ENCODE measurements at places on chromosomes 2 and 18.

GRCh38 chr2:207513551-207514257, 16.1 kb upstream of the CREB1 start:
- DNase-seq: no peak

DNA sequence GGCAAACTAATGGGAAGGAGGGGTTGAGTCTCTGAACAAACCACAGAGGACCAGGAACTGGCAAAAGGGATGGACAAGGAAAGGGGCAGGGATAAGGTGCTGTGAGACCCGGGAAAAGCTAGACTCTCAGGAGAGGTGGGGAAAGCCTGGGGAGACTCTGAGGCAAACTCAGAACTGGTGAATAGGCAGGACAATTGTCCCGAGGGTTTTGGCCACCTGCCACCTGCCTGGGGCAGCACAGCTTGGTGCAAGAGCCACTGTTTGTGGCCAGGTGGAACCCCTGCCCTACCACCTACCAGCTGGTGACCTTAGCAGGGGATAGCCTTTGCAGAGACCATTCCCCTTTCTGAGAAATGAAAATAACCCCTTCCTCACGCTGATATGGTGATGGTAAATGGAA, 129.4 kb upstream of the ASB18 start:
- no peak for DNase-seq

GRCh38 chr2:100320547-100321178, 1.6 kb downstream of the LONRF2 start:
- no peak for DNase-seq

GRCh38 chr2:130154773-130155765, 10.2 kb upstream of the CCDC74B start:
- no peak for DNase-seq

GRCh38 chr2:192578780-192579179, 384.0 kb upstream of the TMEFF2 start:
- no peak for DNase-seq

GRCh38 chr2:72780477-72780876, 45.4 kb downstream of the EXOC6B start:
- no peak for DNase-seq

GRCh38 chr2:52342458-52342857, 1310.5 kb upstream of the NRXN1 start:
- DNase-seq: no peak

GRCh38 chr2:229335330-229335729, 64.2 kb upstream of the PID1 start:
- DNase-seq: no peak

DNA sequence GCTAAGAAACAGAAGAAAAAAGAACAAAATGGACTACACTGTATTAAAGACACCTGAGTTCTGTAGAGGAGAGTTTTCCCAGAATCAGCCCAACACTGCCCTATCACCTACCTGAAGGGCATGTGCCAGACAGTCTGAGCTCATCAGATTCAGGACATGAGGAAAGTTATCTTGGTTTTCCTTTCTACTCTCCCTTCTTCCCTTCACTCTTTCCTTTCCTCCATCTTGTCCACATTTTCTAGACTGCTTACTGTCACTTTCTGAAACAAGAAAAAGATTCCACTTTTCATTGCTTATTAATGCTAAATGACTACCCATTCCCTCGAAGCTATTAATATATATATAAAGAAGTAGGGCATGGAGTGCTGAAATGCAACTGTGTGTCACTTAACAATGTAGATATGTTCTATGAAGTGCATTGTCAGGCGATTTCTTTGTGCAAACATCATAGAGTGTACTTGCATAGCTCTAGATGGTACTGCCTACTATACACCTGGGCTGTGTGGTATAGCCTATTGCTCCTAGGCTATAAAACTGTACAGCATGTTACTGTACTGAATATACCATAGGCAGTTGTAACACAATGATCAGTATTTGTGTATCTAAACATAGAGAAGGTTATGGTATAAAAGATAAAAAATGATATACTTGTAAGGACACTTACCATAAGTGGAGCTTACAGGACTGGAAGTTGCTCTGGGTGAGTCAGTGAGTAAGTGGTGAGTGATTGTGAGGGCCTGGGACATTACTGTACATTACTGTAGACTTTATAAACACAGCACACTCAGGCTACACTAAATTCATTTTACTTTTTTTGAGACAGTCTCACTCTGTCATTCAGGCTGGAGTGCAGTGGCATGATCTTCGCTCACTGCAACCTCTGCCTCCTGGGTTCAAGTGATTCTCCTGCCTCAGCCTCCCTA, 145.5 kb upstream of the ITGA6 start:
- DNase-seq: no peak

DNA sequence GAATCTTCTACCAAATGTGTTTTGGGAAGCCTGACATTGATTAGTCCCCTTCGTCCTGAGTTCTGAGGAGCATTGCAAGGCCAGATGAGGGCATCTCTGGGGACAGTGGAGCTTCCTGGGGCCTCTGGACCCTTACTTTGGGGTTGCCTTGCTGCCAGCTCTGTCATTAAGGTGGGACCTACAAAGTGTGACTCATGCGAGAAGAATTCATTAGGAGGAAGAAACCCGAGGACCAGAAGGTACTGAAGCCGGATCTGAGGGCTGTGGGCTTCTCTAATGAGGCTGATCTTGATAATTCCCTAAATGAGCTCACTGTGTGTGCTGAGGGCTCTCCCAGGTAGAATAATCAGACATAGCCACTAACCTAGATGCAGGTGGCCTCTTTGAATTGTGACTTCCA, 695 bp upstream of the SCYGR2 start:
- no peak for DNase-seq

DNA sequence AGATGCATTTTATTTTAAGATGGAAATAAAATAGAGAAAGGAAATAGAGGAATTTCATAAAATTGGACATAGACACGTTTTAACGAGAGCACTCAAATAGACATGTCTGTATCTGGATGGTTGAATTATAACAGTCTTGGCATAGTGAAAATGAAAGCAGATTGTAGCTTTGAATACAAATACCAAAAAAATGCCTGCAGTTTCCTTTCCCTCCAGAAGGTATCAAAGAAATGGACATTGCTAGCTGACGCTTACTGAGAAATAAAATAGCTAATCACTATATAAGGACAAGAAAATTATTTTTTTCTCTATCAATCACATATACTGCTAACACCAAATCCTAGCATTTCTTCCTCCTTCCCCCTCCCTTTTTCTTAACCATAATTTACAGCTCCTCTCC, 11.4 kb upstream of the MAPRE2 start:
- DNase-seq: no peak

DNA sequence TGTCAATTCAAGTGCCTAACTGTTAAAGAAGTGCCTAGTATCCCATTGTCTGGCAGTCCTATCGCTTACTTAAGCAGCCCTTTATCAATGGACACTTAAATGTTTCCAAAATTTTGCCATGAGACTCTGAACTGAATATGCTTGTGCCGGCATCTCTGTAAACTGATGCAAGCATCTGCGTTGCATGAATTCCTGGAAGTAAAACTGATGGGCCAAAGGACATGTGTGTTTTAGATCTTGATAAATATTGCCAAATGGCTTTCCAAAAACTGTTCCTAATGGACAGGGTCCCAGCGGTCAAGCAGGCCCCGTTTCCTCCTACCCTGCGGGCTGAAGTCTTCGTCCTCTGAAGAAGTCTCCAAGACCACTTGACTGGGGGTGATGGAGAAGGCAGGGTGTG, 121.3 kb upstream of the ZNF516 start:
- DNase-seq: no peak

GRCh38 chr2:55160422-55160821, 71.7 kb downstream of the CLHC1 start:
- no peak for DNase-seq

GRCh38 chr2:113698892-113699447, 57.5 kb downstream of the SLC35F5 start:
- no peak for DNase-seq

- no peak for DNase-seq
Observed at GRCh38 chr18:77668219-77668618, 418.6 kb downstream of the GALR1 start.

DNA sequence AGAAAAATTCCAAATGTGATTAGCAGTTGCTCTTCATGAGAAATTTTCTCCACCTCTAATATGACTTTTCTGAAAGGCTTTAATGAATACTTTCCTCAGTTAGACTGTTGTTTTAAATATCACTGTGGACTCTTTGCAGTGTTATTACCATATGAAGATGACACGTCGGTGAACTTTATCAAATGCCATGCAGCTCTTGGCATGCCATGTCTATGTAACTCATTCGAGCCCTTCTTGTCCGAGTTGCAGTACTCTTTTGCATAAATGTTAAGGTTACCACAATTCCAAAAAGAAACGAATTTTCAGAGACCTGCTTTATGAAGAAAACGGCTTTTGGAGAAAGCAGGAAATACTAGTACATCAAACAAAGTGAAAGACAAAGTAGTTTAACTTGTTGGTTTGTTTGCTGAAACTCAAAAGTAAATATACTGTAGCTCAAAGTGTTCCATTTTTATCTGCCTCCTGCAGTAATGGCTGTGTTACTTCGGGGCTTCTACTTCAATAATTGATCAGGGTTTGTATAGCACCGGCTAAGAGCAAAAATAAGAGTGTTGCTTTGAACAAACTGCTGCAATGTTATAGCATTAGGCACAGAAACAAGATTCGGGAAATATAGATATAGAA, 204.1 kb downstream of the ARHGAP15 start:
- no peak for DNase-seq

GRCh38 chr2:106181064-106181463, 13.0 kb downstream of the UXS1 start:
- DNase-seq: no peak

- DNase-seq: no peak
Observed at GRCh38 chr2:174827371-174828369, 63.4 kb upstream of the CHRNA1 start.

DNA sequence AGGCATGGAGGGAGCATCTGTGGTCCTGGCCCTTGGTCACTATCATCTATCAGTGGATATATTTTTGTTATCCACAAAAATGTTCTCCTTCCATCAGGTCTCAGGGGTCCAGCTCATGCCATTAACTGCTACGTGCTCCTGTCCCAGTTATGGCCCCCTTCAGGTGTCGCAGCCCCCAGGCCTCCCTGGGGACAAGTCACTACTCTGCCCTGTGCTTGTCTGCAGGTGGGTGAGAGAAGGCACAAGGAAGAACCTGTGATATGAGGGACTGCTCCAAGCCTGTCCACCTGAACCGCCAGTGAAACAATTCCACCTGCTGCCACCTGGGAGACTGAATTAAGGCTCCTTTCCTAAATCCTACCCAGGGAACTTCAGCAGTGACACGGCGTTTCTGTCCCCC, 229.6 kb upstream of the ID2 start:
- DNase-seq: peak; percentile 17

DNA sequence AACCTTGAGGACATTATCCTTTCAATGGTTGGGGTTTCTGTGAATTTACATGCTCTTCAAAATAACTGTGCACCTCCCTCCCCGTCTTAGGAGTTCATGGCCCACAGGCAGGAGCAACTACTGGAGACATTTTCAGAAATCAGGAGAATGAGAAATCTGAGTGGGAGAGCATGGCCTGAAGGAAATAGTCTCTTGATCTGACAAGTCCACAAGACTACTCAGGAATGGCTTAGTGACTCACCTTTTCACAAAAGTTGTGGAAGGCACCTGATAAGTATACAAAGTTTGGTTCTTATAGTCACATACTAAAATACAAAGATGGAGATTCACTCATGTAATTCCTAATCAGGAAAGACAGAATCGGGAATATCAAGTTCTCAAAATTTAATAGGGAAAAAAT, 83.6 kb upstream of the NCKAP5 start:
- DNase-seq: no peak

GRCh38 chr2:161480123-161480522, 64.0 kb downstream of the TBR1 start:
- no peak for DNase-seq

DNA sequence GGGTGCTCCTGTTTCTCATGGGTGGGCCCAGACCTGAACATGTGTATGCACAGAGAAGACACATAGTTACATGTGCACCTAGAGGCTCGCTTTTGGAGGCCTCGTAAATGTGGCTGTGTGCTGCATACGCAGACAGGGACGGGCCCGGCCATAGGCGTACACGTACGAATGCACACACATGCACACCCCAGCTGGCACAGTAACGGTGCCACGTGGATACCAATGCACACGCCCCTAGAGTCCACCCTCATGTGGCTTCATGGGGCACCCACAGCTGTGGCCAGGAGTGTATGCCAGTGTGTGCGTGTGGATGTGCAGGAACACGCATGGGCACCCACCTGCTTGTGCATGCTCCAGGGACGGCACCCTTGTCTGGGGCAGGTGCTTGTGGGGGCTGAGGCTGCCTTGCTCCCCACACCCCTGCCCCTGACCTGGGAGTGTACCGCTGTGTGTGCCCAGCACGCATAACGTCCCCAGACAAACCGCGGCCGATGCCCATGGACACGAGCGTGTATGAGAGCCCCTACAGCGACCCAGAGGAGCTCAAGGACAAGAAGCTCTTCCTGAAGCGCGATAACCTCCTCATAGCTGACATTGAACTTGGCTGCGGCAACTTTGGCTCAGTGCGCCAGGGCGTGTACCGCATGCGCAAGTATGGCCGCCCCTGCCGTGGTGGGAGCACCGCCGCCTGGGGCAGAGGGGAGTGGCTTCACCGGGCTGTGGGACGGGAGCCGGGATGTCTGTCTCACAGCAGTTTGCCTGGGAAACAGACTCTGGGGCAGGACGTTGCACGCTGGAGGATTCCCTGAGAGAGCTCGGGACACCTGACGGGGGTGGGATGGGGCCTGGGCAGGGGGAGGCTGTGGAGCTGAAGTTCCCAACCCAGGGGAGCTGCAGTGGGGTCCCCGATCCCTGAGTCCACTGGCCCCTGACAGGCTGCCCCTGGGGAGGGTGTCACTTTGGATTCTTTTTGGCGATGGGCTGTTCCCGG, 21.0 kb downstream of the ZAP70 start:
- no peak for DNase-seq

- DNase-seq: no peak
Observed at GRCh38 chr18:69727912-69728572, 219.6 kb downstream of the CD226 start.

DNA sequence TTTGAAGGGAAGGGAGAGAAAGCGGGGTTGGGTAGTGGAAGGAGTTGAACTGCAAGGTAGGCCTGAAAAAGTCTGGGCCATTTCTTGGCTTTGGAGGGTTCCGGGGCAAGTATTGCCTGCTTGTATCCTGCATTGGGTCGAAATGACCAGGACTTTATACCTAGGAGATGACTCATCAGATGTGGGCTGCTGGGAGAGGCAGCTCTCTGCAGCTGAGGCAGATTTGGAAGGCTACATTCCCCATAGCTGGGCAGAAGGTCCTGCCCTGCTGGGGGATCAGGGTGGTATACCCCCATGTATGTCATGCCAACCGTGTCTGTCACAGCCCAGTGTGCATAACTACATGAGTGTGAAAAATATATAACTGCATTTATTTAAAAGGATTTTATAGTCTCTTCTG, 171.8 kb upstream of the SPRED2 start:
- DNase-seq: no peak

GRCh38 chr2:68203587-68203986, 45.9 kb downstream of the PNO1 start:
- DNase-seq: no peak

- no peak for DNase-seq
Observed at GRCh38 chr2:23513872-23514793, 129.2 kb downstream of the KLHL29 start.

DNA sequence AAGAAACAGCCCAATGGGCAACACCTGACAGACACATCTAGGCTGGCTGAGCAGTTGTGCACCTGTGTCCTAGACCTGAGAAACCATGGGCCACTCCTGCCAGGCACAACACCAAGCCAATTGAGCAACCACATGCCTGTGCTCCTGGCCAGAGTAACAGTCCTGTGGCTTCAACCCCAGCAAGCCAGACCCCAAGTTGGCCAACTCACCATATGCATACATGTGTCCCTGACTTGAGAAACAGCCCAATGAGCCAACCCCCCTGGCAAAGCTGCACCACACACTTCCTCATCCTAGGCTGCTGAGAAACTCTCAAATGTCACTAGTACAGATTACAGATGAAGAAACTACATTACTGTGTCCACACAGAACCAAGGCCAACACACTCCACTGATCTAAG, 36.6 kb downstream of the USP34 start:
- DNase-seq: no peak

Data from ecto neural progenitor cell (in vitro differentiated cells).